ENCODE measurements at places on chromosomes 3 and 15. TPM values are rescaled to one million over a fixed set of nuclear protein-coding genes. Genes with fewer than 3 reads are reported as not detected.

DNA sequence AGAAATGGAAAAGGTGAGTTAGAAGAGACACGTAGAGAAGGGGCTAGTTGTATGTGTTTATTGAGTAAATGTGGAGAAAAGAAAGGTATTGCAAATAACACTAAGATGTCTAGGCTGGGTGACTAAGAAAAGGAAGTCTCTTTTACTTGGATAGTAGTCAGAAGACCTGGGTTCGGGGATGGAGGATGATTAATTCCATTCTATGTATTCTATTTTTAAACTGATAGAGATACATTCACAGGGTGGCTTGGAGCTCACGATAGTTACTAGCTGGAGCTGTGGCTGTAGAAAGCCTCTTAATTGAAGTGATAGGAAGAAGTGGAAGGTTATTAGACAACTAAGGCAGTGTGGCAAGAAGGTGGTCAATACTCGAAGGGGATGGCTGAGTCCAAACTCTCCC is 65.9 kb upstream of the TNIK start:
- no peak for DNase-seq

DNA sequence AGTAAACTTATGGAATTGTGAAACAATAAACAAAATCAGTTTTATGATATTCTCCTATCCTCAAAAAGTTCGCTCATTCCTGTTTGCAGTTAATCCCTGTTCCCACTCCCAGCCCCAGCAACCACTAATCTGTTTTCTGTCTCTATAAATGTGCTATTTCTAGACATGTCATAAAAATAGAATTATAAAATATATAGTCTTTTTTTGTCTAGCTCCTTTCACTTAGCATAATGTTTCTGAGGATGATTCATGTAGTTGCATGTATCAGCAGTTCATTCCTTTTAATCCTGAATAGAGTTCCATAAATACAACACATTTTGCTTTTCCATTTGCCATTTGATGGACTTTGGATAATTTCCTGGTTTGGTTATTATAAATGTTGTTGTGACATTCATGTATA is 140.0 kb downstream of the KCNAB1 start:
- DNase-seq = no peak

- no peak for DNase-seq
Measured at GRCh38 chr15:27065151-27065550, 94.2 kb downstream of the GABRG3 start.

GRCh38 chr3:171226794-171227193 is 200.3 kb upstream of the SLC2A2 start:
- no peak for DNase-seq

GRCh38 chr15:62306851-62307504 is 141.9 kb upstream of the C2CD4B start:
- no peak for DNase-seq

- DNase-seq = no peak
Measured at GRCh38 chr15:85598718-85599398, 195.9 kb downstream of the KLHL25 start.

DNA sequence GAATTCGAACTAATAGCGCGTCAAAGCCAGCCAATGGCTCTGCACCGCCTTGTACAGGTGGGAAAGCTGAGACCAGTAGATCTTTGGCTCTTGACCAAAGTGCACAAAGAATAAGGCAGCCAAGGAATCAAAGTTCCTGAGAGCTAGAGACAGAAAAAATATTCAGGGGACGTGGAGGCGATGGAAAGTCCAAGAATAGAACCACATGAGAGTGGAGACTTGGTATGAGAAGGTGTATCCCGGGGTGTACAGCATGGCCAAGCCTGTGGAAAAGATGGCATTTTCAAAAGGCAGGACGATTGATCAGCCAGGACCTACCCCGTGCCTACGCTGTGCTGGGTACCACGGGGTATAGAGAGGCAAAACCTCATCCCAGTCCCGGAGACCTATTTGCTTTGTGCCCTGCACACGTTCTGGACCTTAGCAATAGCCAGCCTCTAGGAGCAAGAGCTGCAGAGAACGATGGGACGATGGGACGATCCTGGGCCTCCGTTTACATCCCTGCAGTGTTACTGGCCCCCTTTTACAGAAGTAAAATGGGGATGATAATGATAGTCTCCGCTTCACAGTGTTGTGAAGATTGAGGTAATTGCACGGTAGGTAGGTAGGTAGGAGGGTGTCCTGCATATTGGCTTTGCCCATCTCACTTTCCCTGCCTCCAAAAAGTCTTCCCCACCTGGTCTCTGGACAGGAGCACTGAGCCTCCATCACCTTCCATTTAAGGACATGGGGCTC is 583 bp upstream of the RBSN start:
- DNase-seq = no peak

GRCh38 chr3:9692416-9692815 is 11.2 kb upstream of the CPNE9 start:
- no peak for DNase-seq

DNA sequence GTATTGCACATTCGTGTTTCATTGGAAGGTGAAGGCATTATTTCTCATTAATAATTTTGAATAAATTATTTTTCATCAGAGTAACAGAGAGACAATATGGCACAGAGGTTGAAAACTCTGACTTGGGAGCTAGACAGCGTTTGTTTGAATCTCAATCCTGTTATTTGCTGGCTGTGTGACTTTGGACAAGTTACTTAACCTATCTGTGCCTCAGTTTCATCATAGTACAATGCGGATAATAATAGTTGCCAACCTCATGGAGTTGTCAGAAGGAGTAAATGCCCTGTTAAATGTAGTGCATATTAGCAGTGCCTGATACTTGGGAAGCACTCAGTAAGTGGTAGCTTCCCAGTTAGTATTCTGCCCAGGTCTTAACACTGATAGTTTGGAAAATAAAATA is 151.7 kb downstream of the SPATA16 start:
- DNase-seq = no peak

DNA sequence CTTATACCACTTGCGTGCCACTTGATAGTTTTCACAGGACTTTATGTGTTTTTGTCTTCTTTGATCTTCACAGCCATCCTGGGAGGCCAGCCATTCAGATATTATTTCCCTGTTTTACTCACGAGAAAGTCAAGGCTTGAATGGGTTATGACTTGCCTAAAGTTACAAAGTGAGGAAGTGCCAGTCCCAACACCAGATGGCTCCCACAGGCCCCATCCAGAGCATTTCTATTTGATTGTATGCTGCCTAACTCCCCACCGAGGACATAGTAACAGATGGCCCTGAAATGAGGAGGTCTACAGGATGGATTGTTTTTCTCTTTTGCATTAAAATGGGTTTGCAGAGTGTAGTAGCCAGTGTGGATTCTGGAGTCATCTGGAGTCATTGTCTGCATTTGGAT is 74.5 kb downstream of the SPTSSB start:
- DNase-seq = no peak

GRCh38 chr15:37037071-37037655 is 63.2 kb downstream of the MEIS2 start:
- DNase-seq = no peak

- DNase-seq = no peak
Measured at GRCh38 chr3:1830851-1831250, 267.8 kb upstream of the CNTN4 start.

DNA sequence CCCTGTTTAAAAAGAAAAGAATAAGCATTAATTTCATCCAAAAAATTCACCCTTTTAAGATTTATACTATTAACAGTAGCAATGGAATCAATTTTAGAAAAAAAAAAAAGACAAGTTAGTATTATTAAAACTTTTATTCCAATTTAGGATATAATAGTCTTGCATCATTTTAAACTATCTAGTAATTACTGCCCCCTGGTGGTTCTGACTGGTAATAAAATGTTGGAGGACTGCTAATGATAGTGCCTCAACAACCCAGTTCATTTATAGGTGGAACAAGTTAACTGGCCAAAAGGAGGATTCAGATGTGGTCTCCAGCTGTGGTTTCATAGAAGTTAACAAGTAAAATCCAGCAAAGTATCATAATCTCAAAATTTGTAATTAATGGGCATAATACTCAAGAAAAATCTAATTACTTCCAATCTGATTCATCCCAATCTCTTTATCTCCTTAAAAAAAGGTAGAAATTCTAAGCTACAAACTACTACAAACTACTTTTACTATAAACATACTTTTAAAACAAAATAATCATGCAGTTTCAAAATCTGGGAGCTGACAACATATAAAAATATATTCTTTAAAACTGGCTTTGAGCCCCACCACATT is 30.7 kb upstream of the WDR49 start:
- DNase-seq = no peak

GRCh38 chr3:159882367-159882766 is 106.3 kb upstream of the IL12A start:
- DNase-seq = no peak

The CCR3 gene
- total RNA-seq = not detected

The UBP1 gene
- 61.8 TPM for total RNA-seq

The CSTA gene
- not detected for total RNA-seq

The HRG gene
- not detected for total RNA-seq

All from chondrocyte (in vitro differentiated cells).